ENCODE measurements at places on chromosomes 11 and 22. TPM values are rescaled to one million over a fixed set of nuclear protein-coding genes. Genes with fewer than 3 reads are reported as not detected.

- no peak for DNase-seq
Observed at GRCh38 chr11:72030472-72031045, 31.9 kb downstream of the IL18BP start.

DNA sequence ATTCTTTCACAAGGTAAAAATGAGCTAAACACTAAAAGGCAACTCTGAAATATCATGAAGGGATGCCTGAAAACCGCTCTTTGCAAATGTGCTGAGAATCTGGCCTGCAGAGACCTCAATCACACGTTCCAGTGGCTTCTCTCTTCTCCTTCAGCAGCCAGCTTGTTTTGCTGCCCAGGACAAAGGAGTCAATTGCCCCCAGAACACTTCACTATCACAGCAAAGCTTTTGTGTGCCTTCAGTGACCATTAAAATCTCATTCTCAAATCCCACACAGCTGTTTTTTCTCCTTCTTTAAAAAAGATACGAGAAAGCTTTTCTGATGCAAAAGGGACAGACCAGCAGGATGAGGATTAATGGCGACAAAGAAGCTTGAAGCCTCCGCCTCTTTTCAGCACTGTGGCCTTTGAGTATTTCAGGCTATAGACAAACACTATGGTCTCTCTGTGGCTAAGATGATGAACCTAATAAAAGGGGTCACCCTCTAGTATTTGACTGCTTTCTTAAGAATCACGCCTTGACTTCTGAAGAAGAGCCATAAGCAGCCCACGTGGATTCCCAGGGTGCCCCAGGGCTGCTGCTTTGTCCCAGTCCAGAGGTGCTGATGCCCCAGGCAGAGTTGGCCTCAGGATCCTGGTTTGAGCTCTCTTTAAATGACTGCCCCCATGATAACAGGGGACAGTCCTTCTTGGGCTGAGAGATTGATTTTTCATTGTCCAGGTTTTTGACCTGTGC is 33.4 kb upstream of the NRIP3 start:
- DNase-seq: no peak

Gene TIRAP
- 10.6 TPM for total RNA-seq

GRCh38 chr11:6323291-6323905 is 3.1 kb upstream of the CAVIN3 start:
- no peak for DNase-seq

DNA sequence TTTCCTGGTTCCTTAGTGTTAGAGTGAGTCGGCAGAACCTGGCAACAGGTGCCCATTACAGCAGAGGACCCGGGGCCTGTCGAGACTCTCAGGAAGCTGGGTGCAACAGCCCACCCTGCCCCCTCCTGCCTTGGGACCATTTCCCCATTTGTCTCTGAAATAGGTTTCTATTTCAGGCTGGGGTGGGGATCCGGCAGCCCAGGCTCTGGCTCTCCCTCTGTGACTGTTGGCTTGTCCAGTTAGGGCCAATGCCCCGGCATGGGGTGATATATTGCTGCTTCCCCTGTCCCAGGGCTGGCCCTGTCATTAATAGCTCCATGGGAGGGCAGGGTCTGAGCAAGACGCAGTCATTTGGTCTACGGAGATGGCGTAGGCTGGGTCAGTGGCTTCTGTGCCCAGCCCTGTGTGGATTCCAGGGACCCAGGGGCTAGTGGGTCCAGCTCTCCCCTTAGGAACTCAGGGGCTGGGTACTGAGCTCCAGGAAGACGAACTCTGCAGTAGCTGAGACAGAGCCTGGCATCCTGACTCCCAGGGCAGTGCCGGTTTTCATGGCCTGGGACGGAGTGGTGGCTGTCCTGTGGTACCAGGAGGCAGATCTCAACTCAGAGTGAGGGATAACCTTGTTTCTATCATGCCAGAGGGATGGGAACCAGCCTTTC is 2.7 kb downstream of the P2RY6 start:
- DNase-seq: no peak

All from osteoblast (primary cell).